ENCODE measurements at places on chromosomes 12 and 14. TPM values are rescaled to one million over a fixed set of nuclear protein-coding genes. Genes with fewer than 3 reads are reported as not detected.

Gene DIABLO
- 43.9 TPM for total RNA-seq

Gene RNASE2
- 0.96 TPM for total RNA-seq

Gene TMEM52B
- total RNA-seq, result not detected

Gene HSPB8
- 139 TPM for total RNA-seq

Gene TTLL5
- total RNA-seq, result 20.1 TPM

Gene BCDIN3D
- total RNA-seq, result 6.7 TPM

Gene SLC10A1
- not detected for total RNA-seq

Gene CLEC1B
- total RNA-seq, result not detected

GRCh38 chr14:80080601-80081000, 130.7 kb downstream of the DIO2 start:
- no peak for DNase-seq

GRCh38 chr14:22606380-22606779, 8.3 kb downstream of the ABHD4 start:
- DNase-seq, result no peak

GRCh38 chr14:68817506-68818212, 24.8 kb upstream of the ZFP36L1 start:
- DNase-seq, result no peak

- DNase-seq, result no peak
Measured at GRCh38 chr12:96294831-96295230, 100.7 kb downstream of the ELK3 start.

GRCh38 chr14:50860478-50861086, 11.3 kb upstream of the ABHD12B start:
- DNase-seq, result peak; percentile 95

DNA sequence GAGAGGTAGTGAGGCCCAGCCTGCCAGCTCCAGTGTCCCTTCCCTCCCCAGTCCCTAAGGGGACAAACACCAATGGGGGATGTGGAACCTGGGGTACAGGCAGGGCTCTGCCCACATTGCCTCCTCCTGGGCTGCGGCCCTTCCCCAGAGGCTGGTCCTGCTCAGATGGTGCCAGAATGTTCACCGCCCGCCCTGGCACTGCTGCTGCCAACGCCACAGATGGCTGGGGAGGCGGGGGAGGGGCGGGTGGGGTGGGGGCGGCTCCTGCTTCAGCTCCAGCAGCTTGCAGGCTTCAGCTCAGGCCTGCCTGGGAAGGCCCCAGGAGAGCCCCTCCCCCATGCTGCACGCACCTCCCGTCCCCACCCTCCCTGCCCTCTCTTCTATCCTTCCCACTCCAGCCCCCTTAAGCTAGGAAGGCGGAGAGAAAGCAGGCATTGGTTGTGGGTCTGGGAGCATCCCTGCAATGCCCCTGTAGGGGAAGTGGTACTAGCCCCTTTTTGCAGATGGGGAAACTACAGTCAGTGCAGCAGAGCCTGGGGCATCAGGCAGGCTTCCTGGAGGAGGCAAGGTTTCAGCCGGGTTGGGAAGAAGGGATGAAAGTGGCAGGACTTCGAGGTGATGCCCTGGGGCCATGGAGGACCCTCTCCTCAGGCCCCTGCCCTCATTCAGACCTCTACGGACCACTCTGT, 2.0 kb upstream of the BEGAIN start:
- DNase-seq, result peak; percentile 61

GRCh38 chr14:53824061-53824460, 132.6 kb downstream of the BMP4 start:
- no peak for DNase-seq

- no peak for DNase-seq
Measured at GRCh38 chr14:91218014-91218413, 26.5 kb downstream of the GPR68 start.

DNA sequence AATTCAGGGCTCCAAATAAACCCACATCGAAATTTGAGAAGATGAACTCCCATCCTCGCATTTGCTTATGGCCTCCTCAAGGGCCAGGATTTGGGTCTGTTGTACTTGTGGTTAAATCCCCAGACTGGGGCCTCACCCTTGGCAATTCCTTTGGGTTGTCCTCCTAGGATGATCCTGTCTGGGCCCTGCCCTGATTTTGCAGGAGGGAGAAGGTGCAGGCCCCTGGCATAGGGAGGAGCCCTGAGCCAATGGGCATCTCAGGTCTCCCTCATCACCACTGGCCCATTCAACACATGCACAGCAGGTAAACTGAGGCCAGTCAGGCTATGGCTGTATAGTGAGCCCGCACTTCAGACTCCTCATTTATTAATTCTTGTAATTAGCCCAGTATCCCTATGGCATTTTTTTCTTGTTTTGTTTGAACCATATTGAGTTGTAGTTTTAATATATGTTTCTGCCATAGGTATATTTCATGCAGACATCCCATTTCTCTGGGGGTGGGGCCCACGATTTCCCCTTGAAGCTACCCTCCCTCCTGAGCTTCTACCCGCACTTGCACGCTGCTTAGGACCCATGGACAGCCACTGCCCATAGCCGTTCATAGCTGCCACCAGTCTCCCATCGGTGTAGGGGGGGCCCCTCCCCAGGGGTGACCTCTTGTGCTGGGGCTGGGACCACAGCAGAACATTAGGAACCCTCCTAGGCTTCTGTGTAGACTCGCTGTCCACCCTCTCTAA, 67.1 kb upstream of the DDX11 start:
- DNase-seq, result peak; percentile 73

DNA sequence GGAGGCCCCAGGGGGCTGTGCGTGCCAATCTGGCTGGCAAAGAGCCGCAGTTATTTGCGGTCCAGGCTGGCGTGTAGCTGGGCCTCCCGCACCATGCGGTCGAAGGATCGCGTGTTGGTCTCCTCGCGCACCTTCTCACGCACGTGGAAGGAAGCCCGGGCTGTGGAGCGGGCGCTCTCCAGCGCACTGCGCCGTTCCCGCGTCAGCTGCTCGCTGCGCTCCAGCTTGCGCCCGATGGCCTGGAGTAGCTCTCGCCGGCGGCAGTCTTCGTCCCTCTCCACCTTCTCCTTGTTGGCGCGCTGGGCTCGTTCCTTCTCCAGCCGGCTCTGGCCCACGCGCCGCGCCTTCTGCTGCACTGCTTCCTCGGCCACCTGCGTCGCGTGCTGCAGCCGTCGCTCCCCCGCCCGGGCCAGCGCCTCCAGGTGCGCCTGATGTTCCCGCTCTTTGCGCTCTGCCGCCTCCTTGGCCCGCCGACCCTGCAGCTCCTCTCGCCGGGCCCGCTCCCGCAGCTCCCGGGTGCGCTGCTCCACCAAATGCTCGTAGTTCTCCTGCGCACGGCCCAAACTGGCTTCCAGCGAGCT, 3.1 kb downstream of the CCDC177 start:
- DNase-seq, result no peak
